ENCODE measurements at places on chromosomes 2 and 18.

- no peak for DNase-seq
Observed at GRCh38 chr18:78914249-78914935, 65.2 kb upstream of the SALL3 start.

DNA sequence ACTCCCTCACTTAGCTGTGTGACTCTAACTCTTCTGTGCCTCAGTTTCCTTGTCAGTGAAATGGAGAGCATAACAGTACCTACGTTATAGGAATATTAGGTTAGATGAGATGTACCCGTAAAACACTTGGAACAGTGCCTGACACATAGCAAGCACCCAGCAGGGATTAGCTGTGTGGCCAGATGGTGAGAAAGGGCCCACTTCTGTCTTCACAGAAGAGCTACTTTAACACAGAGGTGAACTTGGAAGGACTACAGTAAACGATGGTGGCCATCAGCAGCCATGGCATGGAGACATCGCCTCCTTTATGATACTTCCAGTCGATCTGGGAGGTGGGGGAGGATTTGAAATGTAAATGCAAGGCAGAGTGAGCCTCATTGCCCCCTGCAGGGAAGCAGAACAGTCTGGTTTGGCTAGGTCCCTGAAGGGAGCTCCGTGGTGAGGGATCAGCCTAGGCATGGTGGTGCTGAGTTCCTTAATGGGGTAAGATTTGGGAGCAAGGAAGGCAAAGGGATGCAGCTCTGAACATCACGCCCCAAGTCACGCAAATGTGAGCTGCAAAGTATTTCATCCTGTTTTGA lies 101.7 kb upstream of the ALPP start:
- DNase-seq: no peak

DNA sequence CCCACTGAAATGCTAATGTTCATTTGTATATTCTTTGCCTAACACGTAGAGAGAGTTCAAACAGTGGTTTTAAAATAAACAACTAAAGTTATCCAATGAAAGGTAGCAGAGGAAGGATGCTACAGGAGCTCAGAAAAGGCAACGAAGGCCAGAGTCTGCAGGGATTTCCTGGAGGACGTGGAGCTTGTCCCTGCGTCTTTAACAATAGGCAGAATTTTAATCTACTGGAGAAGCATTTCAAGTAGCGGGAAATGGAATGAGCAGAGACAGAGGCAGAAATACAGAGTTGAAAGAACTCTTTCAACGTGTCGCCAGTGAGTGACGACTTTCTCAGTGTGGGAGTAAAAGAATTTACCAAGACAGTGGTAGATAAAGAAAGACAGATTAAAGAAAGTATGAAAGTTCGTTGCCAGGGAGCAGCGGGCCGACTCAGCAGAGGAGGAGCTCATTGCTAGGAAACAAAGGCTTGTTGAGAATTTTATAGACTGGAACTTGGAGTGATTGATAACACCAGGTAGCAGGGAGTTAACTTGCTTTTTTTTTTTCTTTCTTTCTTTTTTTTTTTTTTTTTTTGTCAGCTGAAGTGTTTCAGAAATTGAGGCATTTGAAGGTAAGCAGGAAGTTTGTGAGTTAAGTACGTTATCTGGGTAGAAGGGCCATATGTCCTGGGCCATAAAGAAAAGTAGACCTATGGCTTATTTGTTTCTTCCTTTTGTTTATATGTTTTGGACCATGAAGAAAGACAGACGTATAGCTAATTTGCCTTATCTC lies 625 bp upstream of the NBAS start:
- peak; percentile 31 for DNase-seq

DNA sequence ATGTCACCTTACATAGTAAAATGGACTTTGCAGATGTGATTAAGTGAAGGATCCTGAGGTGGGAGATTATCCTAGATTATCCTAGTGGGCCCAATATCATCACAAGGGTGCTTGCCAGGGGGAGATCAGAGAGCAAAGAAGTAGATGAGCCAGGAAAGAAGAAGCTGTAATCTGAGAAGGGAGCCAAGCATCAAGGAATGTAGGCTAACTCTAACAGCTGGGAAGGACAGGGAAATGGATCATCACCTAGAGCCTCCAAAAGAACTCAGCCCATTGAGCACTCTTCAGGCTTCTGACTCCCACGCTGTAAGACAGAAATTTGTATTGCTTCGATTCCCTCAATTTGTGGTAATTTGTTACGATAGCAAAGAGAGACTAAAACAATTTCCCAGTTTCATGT lies 309.9 kb downstream of the LRP1B start:
- DNase-seq: no peak

Measured in forelimb muscle (tissue), 1 donor.